ENCODE measurements at places on chromosomes 4 and X. TPM values are rescaled to one million over a fixed set of nuclear protein-coding genes. Genes with fewer than 3 reads are reported as not detected.

The SORBS2 gene
- total RNA-seq: not detected

The FAM47E gene
- total RNA-seq: 1.3 TPM

The IL2RG gene
- not detected for total RNA-seq

The PFKFB1 gene
- total RNA-seq: not detected

The STOX2 gene
- total RNA-seq: 0.73 TPM

The PRKG2 gene
- total RNA-seq: 23.3 TPM

The RHOXF2 gene
- total RNA-seq: not detected

The PAGE2B gene
- total RNA-seq: not detected

The SERPINA7 gene
- not detected for total RNA-seq

The RAB41 gene
- not detected for total RNA-seq

The CITED1 gene
- total RNA-seq: not detected

The NDST4 gene
- not detected for total RNA-seq

The CTAG1A gene
- total RNA-seq: not detected

The GAGE1 gene
- not detected for total RNA-seq

The P2RY4 gene
- 0.44 TPM for total RNA-seq

The CHRDL1 gene
- total RNA-seq: 0.99 TPM

The ADGRG2 gene
- total RNA-seq: 0.17 TPM

The TCEAL6 gene
- not detected for total RNA-seq

The ANK2 gene
- total RNA-seq: 104 TPM

The RAB9B gene
- total RNA-seq: 0.73 TPM

The NDST3 gene
- total RNA-seq: not detected

The BMPR1B gene
- 1.6 TPM for total RNA-seq

The ADAM29 gene
- total RNA-seq: not detected

The ARHGAP36 gene
- total RNA-seq: not detected

The SLC38A5 gene
- 78.2 TPM for total RNA-seq

The SPIN2A gene
- total RNA-seq: 0.99 TPM

The CPZ gene
- 0.58 TPM for total RNA-seq

The OPHN1 gene
- 8.3 TPM for total RNA-seq

Measured in smooth muscle cell of trachea (primary cell).